ENCODE measurements at places on chromosomes 1 and 21.

DNA sequence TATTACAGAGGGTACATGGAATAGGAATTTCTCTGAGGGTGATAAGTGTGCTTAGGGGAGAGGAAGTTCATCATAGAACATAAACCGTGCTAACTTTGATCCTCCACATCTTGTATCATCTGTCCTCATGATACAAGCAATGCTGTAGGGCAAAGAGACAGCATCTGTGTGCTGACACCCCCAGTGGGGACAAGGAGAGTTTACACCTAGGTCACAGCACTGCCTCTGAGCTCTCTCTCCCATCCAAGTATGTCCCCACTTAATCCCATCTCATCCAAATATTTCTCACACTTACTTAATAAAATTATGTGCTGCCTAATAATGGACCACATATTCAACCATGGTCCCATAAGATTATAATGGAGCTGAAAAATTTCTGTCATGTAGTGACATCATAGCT lies 4.3 kb upstream of the TEDDM1 start:
- no peak for DNase-seq

GRCh38 chr1:209455145-209455544 lies 128.4 kb upstream of the CAMK1G start:
- peak; percentile 67 for DNase-seq

DNA sequence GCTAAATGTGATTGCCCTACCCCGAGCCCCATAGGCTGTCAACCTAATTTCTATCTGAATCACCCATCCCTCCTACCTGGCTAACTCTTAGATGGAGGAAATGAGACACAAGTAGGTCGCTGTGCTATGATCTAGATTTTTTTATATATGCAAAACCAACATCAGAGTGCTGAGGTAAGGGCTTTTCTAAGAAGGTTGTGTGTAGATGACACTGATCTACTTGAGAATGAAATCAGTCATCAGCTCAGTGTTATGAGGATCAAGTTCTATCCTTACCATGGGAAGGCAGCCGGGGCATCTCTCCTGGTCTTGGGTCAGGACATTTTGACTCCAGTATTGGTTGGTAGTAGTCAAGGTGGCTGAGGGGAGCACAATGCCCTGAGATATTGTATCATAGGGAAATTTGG lies 23.6 kb downstream of the SLAMF1 start:
- DNase-seq: no peak

DNA sequence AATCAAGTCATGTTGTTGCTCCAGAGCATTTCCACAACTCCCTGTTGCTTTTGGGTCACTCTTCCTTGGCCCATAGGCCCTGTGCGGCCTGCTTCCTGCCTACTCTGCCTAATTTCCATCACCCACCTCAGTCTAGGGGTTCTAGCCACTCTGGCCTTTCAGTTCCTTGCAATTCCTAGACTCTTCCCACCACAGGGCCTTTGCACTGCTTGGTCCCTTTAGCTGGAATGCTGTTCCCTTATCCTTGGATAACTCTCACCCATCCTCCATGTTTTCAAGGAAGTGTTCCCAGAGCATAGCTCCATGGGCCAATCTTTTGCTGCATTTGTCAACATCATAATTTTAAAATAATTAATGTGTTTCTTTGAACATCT lies 18.7 kb downstream of the EPHB2 start:
- no peak for DNase-seq

- no peak for DNase-seq
These were observed 11.5 kb upstream of the HCRTR1 start for GRCh38 chr1:31605908-31606427.

GRCh38 chr1:51093581-51093980 lies 8.4 kb upstream of the C1orf185 start:
- no peak for DNase-seq

GRCh38 chr1:153515504-153516394 lies 20.0 kb downstream of the S100A6 start:
- DNase-seq: peak; percentile 66

GRCh38 chr1:87829360-87829759 lies 500.7 kb downstream of the LMO4 start:
- DNase-seq: no peak

DNA sequence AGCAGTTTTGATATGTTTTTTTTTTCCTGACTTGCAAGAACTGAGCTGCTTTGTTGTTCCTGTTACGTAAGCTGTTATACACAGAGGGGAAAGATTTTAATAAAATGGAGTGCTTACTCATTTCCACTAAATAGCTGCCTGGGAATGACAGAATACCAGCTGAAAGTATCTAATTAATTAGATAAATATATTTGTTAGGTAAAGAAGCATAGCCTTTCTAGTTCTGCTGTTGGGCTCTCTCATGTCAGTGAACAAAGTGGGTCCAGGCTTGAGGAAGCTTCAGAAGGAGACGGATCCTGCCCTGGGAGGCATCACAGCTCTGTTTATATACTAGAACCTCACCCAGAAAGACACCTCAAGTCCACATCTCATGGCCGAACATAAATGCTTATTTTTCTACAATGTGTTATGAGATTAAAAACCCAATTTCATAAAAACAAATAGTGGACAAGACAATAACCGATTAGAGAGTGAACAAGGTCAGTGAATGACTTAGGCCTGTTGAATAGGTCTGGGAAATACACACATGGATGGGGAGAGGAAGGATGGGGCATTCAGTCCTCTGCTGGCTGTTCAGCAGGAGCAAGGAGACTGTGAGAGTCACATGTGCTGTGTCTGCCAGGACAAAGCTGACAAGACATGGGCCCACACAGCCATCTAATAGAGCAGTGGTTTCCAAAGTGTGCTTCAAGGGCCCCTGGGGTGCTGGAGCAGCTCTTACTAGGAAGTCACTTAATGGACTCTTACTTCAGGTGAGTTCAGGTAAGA lies 20.6 kb downstream of the TRAF5 start:
- no peak for DNase-seq

DNA sequence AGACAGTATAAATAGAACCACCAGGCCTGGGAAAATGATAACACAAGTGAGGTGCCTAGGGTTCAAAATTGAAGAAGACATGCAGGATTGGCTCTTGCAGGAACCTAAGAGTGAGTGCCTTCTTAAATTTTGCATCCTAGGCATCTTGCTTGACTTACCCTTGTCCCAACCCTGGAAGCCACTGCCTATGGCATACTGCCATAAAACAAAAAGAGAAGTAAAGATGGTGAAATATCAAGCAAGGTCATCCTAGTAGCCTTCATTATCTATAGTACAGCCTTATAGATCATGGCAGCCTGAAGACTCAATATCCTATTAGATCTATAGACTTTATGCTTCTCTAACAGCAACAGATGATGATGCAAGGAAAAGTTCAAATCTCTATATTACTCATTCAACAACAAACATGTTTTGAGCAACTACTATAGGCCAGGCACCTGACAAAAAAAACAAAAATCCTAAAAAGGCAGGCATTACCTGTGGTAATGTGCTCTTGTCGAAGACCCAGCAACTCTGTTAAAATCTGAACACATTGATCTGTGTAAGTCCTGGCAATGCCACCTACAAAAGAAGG lies 6.3 kb downstream of the AP4B1 start:
- no peak for DNase-seq
